Gastrocnemius medialis (tissue), 4 donors: ENCODE measurements at places on chromosomes 13 and 19. TPM values are rescaled to one million over a fixed set of nuclear protein-coding genes. Genes with fewer than 3 reads are reported as not detected.
A peak's percentile ranks its signal among the peaks of the same experiment; 100 is the strongest.

The SULT2A1 gene
- total RNA-seq: not detected

The ZSWIM4 gene
- total RNA-seq: 6.3 TPM

- no peaks in the 10 kb centered on the region for H3K36me3 ChIP-seq
- no peak overlapping the region for H3K27ac ChIP-seq
- H3K4me3 ChIP-seq: no peak overlapping the region
- peaks cover 8% of the 10 kb centered on the region for H3K4me1 ChIP-seq
These were observed 2.0 kb upstream of the IL17D start for GRCh38 chr13:20701461-20701860.

The RFX1 gene
- total RNA-seq: 4.5 TPM

The TSC22D1 gene
- total RNA-seq: 129 TPM

GRCh38 chr13:33008946-33009722, 7.1 kb upstream of the KL start:
- no peak overlapping the region for H3K27ac ChIP-seq
- DNase-seq: no peak
- H3K4me3 ChIP-seq: no peak overlapping the region
- H3K4me1 ChIP-seq: peaks cover 12% of the 10 kb centered on the region

The PRKD2 gene
- 6.2 TPM for total RNA-seq

GRCh38 chr19:1220976-1221903, 15.7 kb downstream of the STK11 start:
- H3K4me1 ChIP-seq: peaks cover 59% of the 10 kb centered on the region
- DNase-seq: peak; percentile 52
- peak overlapping the region; percentile 97 for H3K27ac ChIP-seq
- no peak overlapping the region for H3K4me3 ChIP-seq
- no peaks in the 10 kb centered on the region for H3K27me3 ChIP-seq
- peaks cover 38% of the 10 kb centered on the region for H3K36me3 ChIP-seq

The FFAR1 gene
- not detected for total RNA-seq

DNA sequence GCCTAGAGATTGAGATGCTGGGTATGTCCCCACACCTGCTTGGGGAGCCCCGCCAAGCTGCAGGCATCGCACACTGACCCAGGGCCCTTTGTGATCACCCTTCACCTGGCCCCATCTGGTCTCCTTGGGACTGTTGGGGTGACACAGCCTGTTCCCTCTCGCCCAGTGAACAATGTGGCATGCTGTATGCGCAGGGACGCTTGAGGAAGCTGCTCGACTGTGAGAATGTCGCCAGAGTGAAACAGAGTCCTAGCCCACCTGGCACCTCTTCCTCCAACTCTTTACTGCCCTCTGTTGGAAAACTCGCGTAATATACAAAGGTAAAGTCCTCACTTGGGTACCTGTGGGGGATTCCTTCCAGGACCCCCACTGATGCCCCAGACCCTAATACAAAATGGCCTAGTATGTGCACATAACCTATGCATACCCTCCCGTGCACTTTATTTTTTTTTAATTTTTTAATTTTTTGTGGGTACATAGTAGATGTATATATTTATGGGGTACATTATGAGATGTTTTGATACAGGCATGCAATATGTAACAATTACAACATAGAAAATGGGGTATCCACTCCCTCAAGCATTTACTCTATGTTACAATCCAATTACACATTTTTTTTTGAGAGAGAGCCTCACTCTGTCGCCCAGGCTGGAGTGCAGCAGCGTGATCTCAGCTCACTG, 9.0 kb downstream of the BLOC1S3 start:
- no peak overlapping the region for H3K27ac ChIP-seq
- H3K4me1 ChIP-seq: no peaks in the 10 kb centered on the region
- H3K36me3 ChIP-seq: no peaks in the 10 kb centered on the region
- H3K4me3 ChIP-seq: no peak overlapping the region
- no peaks in the 10 kb centered on the region for H3K27me3 ChIP-seq

DNA sequence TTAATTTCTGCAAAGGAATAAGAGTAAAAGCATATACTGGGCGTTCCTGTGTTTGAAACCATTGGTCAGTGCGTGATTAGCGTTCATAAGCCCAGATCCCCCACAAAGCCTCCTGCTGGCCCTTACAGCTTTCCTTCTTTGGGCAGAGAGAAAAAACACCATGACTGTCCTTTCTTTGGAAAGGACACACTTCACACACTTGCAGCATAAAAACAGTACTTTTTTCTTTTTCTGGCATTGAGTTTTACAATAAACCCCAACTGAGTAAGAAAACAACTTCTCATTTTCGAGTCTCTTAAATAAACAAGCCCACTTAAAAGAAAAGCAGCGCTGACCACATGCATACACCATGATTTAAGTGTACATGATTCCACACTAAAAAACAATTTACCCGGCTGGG, 35.8 kb downstream of the SMAD9 start:
- DNase-seq: no peak
- H3K36me3 ChIP-seq: no peaks in the 10 kb centered on the region
- no peak overlapping the region for H3K4me3 ChIP-seq
- no peak overlapping the region for H3K27ac ChIP-seq
- peaks cover 5% of the 10 kb centered on the region for H3K4me1 ChIP-seq

DNA sequence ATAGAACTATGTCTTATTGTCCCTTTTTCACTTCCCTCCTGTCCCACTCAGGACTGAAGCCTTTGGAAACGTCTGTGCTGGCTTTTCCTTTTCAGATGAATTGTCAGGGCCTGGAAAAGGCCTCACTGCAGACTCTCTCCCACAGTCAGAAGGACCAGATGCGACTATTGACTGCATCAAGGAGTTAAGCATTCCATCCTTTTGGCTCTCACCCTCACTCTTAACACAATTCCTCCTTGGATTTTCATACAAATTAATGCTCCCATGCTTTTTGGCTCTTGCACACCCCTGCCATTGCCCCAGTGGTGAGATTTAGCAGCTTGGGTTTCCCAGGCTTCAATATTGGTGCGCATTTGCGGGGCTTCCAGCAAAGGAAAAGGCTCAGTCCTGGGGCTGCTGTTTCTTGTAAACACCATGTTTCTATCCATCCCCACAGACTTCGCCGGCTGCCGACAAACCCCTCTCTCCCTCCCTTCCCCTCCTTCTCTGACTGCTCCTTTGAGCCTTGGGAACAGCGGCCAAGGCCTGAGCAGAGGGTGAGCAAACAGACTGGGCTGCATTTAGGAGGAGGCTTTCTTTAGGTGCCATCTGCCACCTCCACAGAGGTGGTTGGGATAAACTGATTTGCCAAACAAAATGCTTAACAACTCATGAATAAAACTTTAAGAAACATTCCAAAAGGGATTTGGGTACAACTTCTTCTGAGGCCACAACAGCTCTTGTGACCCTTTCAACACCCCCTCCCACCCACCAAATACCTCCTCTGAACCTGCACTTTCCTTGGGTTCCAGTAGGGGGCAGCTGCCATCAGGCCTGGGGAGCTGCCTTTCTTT, 48.6 kb upstream of the PCDH8 start:
- no peak overlapping the region for H3K4me3 ChIP-seq
- H3K27ac ChIP-seq: no peak overlapping the region
- H3K4me1 ChIP-seq: no peaks in the 10 kb centered on the region
- H3K36me3 ChIP-seq: no peaks in the 10 kb centered on the region

DNA sequence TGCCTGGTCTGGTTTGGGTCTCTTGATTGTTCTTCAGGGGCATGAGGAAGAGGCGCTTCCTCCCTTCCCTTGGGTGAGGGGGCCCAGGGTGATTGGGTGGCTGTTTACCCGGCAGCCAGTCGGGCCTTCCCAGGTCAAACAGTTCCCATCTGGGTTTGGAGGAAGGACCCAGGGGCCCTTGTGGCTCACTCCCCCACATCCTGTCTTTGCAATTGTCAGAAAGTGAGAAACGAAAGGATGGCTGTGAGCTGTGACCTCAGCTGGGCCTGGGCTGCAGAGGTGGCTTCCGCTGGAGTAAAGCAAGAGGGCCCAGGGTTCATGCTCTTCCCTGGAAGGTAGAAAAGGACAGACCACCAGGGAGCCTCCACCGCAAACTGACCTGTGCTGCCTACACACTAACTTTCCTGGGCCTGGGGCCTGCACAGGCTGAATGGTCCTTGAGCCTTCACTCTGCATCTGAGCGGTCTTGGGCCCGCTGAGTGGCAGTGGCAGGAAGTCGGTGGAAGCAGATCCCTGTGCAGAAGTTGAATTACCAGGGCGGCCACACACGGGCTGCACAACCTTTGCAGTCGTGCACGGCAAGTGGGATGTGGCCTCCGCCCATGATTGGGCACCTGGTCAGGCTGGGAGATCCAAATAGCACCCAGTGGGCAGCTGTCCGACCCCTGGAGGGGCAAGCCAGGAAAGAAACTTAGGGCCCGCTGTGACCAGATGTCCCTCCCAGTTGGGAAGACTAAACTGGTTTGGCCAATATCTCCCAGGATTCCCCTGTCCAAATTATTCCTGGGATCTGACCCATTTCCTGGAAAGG, 5.3 kb upstream of the CD79A start:
- H3K27ac ChIP-seq: no peak overlapping the region
- H3K27me3 ChIP-seq: no peaks in the 10 kb centered on the region
- DNase-seq: no peak
- H3K4me3 ChIP-seq: no peak overlapping the region
- no peaks in the 10 kb centered on the region for H3K4me1 ChIP-seq

DNA sequence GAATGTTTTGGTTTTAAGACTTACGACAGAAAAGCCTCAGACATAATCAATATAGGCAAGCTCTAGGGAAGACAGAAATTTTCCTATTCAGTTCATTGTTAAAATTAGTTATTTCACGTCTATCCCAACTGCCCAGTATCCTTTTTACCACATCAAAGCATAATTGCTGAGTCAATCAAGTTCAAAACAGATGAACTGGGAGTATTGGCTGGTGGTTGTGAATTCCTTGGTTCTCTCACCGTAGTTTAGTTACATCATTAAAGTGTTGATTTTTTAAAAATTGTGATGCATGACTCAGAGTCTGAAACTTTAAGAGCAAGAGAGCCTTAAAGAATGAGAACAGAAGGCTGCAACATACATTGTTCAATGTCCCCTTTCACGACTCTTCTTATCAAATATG, 143.3 kb upstream of the FREM2 start:
- H3K36me3 ChIP-seq: no peaks in the 10 kb centered on the region
- no peak overlapping the region for H3K4me3 ChIP-seq
- H3K27ac ChIP-seq: no peak overlapping the region
- DNase-seq: no peak
- H3K27me3 ChIP-seq: no peaks in the 10 kb centered on the region

DNA sequence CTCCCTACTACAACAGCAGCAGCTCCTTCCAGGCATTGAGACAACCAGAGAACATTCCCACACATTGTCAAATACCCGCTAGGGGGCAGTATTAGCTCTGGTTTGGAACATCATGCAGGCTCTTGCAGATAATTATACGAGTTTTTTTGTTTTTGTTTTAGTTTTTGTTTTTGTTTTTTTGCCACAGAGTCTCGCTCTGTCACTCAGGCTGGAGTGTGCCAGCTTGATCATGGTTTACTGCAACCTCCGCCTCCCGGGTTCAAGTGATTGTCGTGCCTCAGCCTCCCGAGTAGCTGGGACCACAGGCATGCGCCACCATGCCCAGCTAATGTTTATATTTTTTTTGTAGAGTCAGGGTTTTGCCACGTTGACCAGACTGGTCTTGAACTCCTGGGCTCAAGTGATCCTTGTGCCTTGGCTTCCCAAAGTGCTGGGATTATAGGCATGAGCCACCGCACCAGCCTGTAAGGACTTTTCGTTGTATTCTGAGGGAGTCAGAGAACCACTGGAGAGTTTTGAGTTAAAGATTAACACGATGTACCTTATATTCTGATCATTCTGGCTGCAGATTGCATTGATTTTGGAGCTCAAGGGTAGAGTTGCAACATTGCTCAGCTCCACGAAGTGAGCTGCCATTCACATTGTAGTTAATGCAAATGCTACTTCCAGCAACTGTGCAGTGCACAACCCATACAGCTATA, 41.7 kb upstream of the CEACAM20 start:
- H3K4me1 ChIP-seq: no peaks in the 10 kb centered on the region
- no peaks in the 10 kb centered on the region for H3K36me3 ChIP-seq
- H3K27ac ChIP-seq: no peak overlapping the region
- peak; percentile 32 for DNase-seq

The IRS2 gene
- total RNA-seq: 25.4 TPM

The HTR2A gene
- not detected for total RNA-seq

- H3K4me3 ChIP-seq: no peak overlapping the region
- H3K4me1 ChIP-seq: peaks cover 5% of the 10 kb centered on the region
- peak overlapping the region; percentile 88 for H3K27ac ChIP-seq
- peak; percentile 80 for DNase-seq
- no peaks in the 10 kb centered on the region for H3K27me3 ChIP-seq
- H3K36me3 ChIP-seq: peaks cover 55% of the 10 kb centered on the region
These were observed 29.4 kb downstream of the SMIM24 start for GRCh38 chr19:3450796-3451411.

DNA sequence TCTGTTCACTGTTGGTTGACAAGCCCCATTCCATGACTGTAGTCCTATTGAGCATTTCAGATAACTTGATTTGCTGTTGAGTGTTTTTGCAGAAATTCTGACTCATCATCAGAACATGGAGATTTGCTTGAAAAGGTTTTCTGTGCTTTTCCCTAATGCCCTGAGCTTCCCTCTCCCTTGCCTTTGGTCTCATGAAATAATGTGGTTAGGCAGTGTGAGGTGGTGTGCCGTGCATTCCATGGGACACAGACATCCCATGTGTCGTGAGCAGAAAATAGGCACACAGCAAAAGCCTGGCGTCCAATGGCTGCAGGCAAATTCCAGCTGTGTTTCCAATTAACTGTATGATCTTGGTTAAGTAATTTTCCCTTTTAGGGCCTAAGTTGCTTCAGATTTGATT, 197.4 kb downstream of the DLEU7 start:
- H3K4me1 ChIP-seq: no peaks in the 10 kb centered on the region
- no peaks in the 10 kb centered on the region for H3K27me3 ChIP-seq
- H3K36me3 ChIP-seq: no peaks in the 10 kb centered on the region
- no peak overlapping the region for H3K4me3 ChIP-seq
- DNase-seq: no peak

The PSG1 gene
- total RNA-seq: not detected

- no peaks in the 10 kb centered on the region for H3K36me3 ChIP-seq
- H3K4me3 ChIP-seq: no peak overlapping the region
- peaks cover 9% of the 10 kb centered on the region for H3K27me3 ChIP-seq
- no peak for DNase-seq
- no peak overlapping the region for H3K27ac ChIP-seq
- H3K4me1 ChIP-seq: peaks cover 15% of the 10 kb centered on the region
These were observed 8.1 kb upstream of the ERICH6B start for GRCh38 chr13:45623516-45624090.

GRCh38 chr19:44930088-44930487, 11.9 kb upstream of the APOC4 start:
- no peak overlapping the region for H3K4me3 ChIP-seq
- no peaks in the 10 kb centered on the region for H3K27me3 ChIP-seq
- H3K36me3 ChIP-seq: no peaks in the 10 kb centered on the region
- no peak overlapping the region for H3K27ac ChIP-seq
- H3K4me1 ChIP-seq: no peaks in the 10 kb centered on the region
- no peak for DNase-seq

The METTL21C gene
- not detected for total RNA-seq

- DNase-seq: no peak
- H3K27ac ChIP-seq: no peak overlapping the region
- H3K36me3 ChIP-seq: no peaks in the 10 kb centered on the region
These were observed 113.1 kb downstream of the GNG7 start for GRCh38 chr19:2589441-2589840.

GRCh38 chr13:31769575-31769974, 30.2 kb downstream of the RXFP2 start:
- no peak for DNase-seq
- no peaks in the 10 kb centered on the region for H3K36me3 ChIP-seq
- H3K4me3 ChIP-seq: no peak overlapping the region
- no peaks in the 10 kb centered on the region for H3K4me1 ChIP-seq

- DNase-seq: no peak
- peaks cover 4% of the 10 kb centered on the region for H3K4me1 ChIP-seq
- H3K27me3 ChIP-seq: no peaks in the 10 kb centered on the region
- no peak overlapping the region for H3K4me3 ChIP-seq
- no peaks in the 10 kb centered on the region for H3K36me3 ChIP-seq
- no peak overlapping the region for H3K27ac ChIP-seq
These were observed 31.1 kb downstream of the RB1 start for GRCh38 chr13:48334534-48335127.
